ENCODE measurements at places on chromosomes 5 and 9. TPM values are rescaled to one million over a fixed set of nuclear protein-coding genes. Genes with fewer than 3 reads are reported as not detected.

GRCh38 chr5:131661933-131662332 lies 26.9 kb upstream of the RAPGEF6 start:
- no peak for DNase-seq

DNA sequence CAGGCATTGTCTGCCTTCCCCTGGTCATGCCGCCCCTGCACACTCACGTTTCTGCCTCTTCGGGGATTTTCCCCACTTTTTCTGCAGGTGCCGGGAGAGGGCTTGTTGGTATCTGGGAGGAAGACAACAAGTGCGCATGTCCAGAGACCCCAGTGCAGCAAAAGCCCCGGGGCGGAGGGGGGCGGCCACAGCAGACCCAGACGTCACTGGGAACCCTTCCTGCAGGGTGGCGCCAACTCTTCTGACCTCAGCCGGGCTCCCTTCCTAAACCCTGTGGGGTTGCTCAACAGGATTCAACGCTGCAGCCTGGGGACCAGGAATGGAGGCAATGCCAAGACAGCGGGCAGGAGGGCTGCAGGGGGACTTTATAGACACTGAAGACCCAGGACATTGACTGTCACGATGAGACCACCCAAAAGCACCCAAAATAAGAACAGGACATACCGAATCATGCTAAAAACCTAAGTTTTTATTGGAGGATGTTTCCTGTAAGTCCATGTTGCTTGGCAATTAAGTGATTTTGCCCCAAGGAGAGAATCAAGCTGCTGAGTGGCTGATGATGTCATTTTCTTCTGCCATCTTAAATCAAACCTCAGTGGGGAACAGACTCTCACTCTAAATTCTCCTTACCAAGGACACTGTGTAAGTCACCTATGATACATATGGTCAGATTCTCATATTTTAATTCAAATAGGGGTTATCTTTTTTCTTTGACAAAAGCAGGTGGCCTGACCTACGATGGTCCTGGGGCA lies 62.9 kb upstream of the SIMC1 start:
- no peak for DNase-seq

GRCh38 chr9:133277467-133277866 lies 2.5 kb upstream of the ABO start:
- no peak for DNase-seq

GRCh38 chr9:1913631-1914330 lies 101.4 kb upstream of the SMARCA2 start:
- DNase-seq = no peak

SURF2 gene
- total RNA-seq = 11.8 TPM

AK8 gene
- total RNA-seq = 0.24 TPM

Measured in posterior vena cava (tissue), 2 donors.